Hair follicular keratinocyte (primary cell): ENCODE measurements at places on chromosomes 12 and 14. TPM values are rescaled to one million over a fixed set of nuclear protein-coding genes. Genes with fewer than 3 reads are reported as not detected.

The RTN1 gene
- not detected in 2 replicates for total RNA-seq

The LRRIQ1 gene
- total RNA-seq, result 0.08 and 0.11 TPM in 2 replicates

The PLD4 gene
- total RNA-seq, result not detected in 2 replicates

The EPYC gene
- not detected in 2 replicates for total RNA-seq

The ABCB9 gene
- 6.3 and 10.5 TPM in 2 replicates for total RNA-seq

The BDKRB2 gene
- total RNA-seq, result 10.5 and 20.1 TPM in 2 replicates

The DPY19L2 gene
- total RNA-seq, result 0.70 and 2.9 TPM in 2 replicates

The IQSEC3 gene
- under 0.01 and 0.34 TPM in 2 replicates for total RNA-seq

The RPGRIP1 gene
- not detected in 2 replicates for total RNA-seq

The KIF26A gene
- 0.08 and 0.38 TPM in 2 replicates for total RNA-seq

The PYGL gene
- total RNA-seq, result 265 and 315 TPM in 2 replicates

The PROX2 gene
- not detected in 2 replicates for total RNA-seq

The NR4A1 gene
- total RNA-seq, result 2.5 and 3.1 TPM in 2 replicates

The MMAB gene
- 77.7 and 78.1 TPM in 2 replicates for total RNA-seq

The PIK3C2G gene
- total RNA-seq, result 2.2 and 7.7 TPM in 2 replicates

The KCNC2 gene
- not detected in 2 replicates for total RNA-seq

The NOS1 gene
- total RNA-seq, result 1.1 and 6.1 TPM in 2 replicates

The KRT2 gene
- total RNA-seq, result not detected in 2 replicates

The ADAM20 gene
- total RNA-seq, result under 0.01 and 0.04 TPM in 2 replicates

The PMEL gene
- 1.8 and 3.4 TPM in 2 replicates for total RNA-seq

The STXBP6 gene
- not detected in 2 replicates for total RNA-seq

The SPRYD4 gene
- 1.1 and 1.7 TPM in 2 replicates for total RNA-seq

The MTA1 gene
- total RNA-seq, result 46.4 and 46.8 TPM in 2 replicates

The DNAJC22 gene
- 0.11 TPM in 1 of 2 replicates, not detected in the other for total RNA-seq

The PLBD1 gene
- under 0.01 and 1.1 TPM in 2 replicates for total RNA-seq
